ENCODE measurements at places on chromosomes 7 and 10. TPM values are rescaled to one million over a fixed set of nuclear protein-coding genes. Genes with fewer than 3 reads are reported as not detected.

The MOGAT3 gene
- not detected for total RNA-seq

The CDHR1 gene
- under 0.01 TPM for total RNA-seq

The MACROH2A2 gene
- 4.6 TPM for total RNA-seq

The GDF10 gene
- total RNA-seq, result 5.5 TPM

The VIPR2 gene
- total RNA-seq, result 0.07 TPM

The AQP1 gene
- total RNA-seq, result 335 TPM

The NDUFB8 gene
- total RNA-seq, result 136 TPM

The C10orf71 gene
- not detected for total RNA-seq

The NANOS1 gene
- total RNA-seq, result 1.5 TPM

The MIOS gene
- total RNA-seq, result 28.0 TPM

The GIMAP6 gene
- total RNA-seq, result 0.46 TPM

The DOCK4 gene
- 20.3 TPM for total RNA-seq

The KCNH2 gene
- 0.79 TPM for total RNA-seq

The GOT1 gene
- total RNA-seq, result 23.8 TPM

The EPHA1 gene
- total RNA-seq, result not detected

The OIT3 gene
- total RNA-seq, result 0.03 TPM

The CALHM3 gene
- not detected for total RNA-seq

The GRID1 gene
- total RNA-seq, result 0.46 TPM

The COL26A1 gene
- not detected for total RNA-seq

The VWA2 gene
- not detected for total RNA-seq

The SORCS1 gene
- not detected for total RNA-seq

The PRPS1L1 gene
- not detected for total RNA-seq

The PTPRZ1 gene
- total RNA-seq, result 0.46 TPM

The ABCA13 gene
- total RNA-seq, result 0.36 TPM

The PON1 gene
- not detected for total RNA-seq

The SSBP1 gene
- total RNA-seq, result 90.1 TPM

The LIPN gene
- not detected for total RNA-seq

The DDC gene
- not detected for total RNA-seq

The ANAPC16 gene
- 50.8 TPM for total RNA-seq

The GPER1 gene
- total RNA-seq, result 3.2 TPM

The CNPY1 gene
- not detected for total RNA-seq

The GNG11 gene
- total RNA-seq, result 8.5 TPM

The INHBA gene
- 67.4 TPM for total RNA-seq

The TRPV5 gene
- total RNA-seq, result not detected

The DNAJC12 gene
- total RNA-seq, result 4.8 TPM

The HOXA2 gene
- total RNA-seq, result 1.2 TPM

The CPEB3 gene
- 1.1 TPM for total RNA-seq

The BMS1 gene
- total RNA-seq, result 16.1 TPM

The IFIT1B gene
- not detected for total RNA-seq

The KEL gene
- total RNA-seq, result not detected

The ENTPD1 gene
- total RNA-seq, result 2.7 TPM

The NPY gene
- 2.3 TPM for total RNA-seq

The FAM107B gene
- total RNA-seq, result 43.5 TPM

The SLC16A12 gene
- 0.33 TPM for total RNA-seq

The SOSTDC1 gene
- total RNA-seq, result not detected

The LRRD1 gene
- total RNA-seq, result 0.07 TPM

The GPRIN2 gene
- not detected for total RNA-seq
